ENCODE measurements at places on chromosomes 1 and 21. TPM values are rescaled to one million over a fixed set of nuclear protein-coding genes. Genes with fewer than 3 reads are reported as not detected.

Gene SLC2A5
- not detected for total RNA-seq

DNA sequence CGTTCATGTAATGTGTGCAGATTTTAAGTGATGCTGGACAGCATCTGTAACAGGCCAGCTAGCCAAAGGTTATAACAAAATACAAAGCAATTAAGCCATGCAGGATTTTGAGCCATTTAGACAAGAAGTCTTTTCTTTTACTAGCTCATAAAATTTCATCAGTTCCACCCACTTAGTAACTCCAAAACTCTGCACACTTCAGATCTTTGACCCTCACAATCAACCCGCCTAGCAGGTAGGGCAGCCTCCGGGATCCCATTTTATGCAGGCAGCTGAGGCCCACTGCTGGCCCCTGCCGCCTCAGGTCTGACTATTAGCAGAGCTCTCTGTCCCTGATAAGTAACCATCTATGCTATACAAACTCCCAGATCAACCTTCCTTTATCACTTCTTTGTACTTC, 9.2 kb downstream of the LBR start:
- H3K27me3 ChIP-seq: no peaks in the 10 kb centered on the region
- H3K4me1 ChIP-seq: peaks cover 19% of the 10 kb centered on the region
- H3K4me3 ChIP-seq: no peak overlapping the region
- H3K36me3 ChIP-seq: peaks cover 78% of the 10 kb centered on the region
- H3K27ac ChIP-seq: peak overlapping the region; percentile 26
- DNase-seq: no peak

- H3K27me3 ChIP-seq: peaks cover 58% of the 10 kb centered on the region
- peaks cover 9% of the 10 kb centered on the region for H3K4me1 ChIP-seq
- DNase-seq: peak; percentile 26
- H3K4me3 ChIP-seq: no peak overlapping the region
Measured at GRCh38 chr1:114154963-114155322, 1.3 kb upstream of the SYT6 start.

DNA sequence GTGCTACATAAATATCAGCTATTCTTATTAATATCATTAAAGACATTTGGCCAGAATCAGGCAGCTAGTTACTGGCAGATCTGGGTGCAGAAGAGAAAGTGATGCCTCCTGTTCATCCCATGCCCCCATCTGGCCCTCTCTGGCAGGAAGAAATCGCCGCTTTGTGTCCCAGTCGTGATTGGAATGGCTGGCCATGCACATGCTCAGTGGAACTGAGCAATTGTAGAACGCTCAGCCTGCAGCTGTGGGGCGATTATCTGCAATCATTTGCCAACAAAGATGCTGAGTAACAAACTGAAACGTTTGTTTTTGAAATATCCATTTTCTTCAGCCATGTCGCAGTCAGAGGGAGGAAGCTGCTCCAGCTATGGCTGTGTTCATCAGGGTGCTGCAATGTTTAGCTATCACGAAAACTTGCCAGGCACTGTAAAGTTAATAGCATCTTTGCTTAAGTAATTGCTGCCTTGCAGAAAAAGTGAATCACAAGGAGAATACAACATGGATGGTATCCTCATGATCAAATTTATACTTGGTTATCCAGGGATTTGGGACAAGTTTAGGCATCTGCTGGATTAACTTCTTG, 36.5 kb downstream of the NGF start:
- no peaks in the 10 kb centered on the region for H3K4me1 ChIP-seq
- no peak overlapping the region for H3K27ac ChIP-seq
- H3K27me3 ChIP-seq: peaks cover 9% of the 10 kb centered on the region
- no peak overlapping the region for H3K4me3 ChIP-seq
- DNase-seq: no peak

DNA sequence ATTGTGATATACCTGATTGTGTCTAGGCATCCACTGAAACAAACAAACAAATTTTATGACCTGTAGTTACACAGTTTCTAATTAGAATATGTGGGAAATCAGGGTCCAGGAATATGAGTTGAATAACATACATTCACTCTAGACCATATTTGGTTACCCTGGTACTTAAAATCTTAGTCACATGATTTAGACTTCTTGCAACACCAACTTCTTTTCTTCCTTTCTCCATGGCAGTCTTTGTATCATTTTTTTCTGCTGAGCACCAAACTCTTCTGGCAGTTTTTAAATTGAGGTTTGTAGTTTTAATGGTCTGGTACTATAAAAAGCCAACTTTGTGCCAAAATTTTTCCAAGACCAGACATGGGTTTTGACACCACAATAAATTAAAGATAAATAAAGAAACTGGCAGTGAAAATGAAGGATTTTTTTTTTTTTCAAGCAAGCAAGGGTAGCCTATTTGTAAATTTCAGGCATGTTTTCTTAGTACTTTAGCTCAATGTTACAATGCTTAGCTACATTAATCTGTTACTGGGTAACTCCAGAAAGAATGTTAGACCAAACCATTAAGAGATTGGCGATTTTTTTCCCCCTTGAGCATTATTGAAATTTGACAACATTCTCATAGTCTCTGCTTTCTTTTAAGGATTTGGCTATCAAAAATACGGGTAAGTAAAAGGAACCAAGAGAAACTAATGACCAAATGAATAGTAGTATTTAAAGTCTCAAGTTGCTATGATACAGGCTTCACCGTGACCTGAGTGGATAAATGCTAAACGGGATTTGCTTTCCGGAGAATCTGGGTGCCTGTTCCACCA, 108.5 kb downstream of the NFIA start:
- H3K27ac ChIP-seq: no peak overlapping the region
- H3K4me1 ChIP-seq: no peaks in the 10 kb centered on the region
- H3K27me3 ChIP-seq: no peaks in the 10 kb centered on the region
- H3K4me3 ChIP-seq: no peak overlapping the region
- no peaks in the 10 kb centered on the region for H3K36me3 ChIP-seq
- DNase-seq: no peak

DNA sequence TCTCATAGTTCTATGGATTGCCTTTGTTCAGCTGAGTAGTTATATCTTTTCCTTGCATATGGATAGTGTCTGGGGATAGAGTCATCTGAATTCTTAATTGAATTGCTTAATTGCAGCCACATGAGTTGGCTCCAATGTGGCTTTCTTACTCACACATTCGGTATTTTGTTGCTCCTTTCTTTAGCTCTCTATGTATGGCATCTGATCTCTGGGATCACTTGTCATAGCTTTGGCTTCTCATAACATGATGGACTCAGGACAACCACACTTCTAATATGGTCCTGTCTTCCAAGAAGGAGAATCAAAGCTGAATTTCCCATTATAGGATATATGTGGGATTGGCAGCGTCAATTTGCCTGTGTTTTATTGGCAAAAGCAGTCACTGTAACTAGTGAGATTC, 716.2 kb downstream of the NCAM2 start:
- no peaks in the 10 kb centered on the region for H3K36me3 ChIP-seq
- H3K27ac ChIP-seq: no peak overlapping the region
- no peaks in the 10 kb centered on the region for H3K27me3 ChIP-seq

DNA sequence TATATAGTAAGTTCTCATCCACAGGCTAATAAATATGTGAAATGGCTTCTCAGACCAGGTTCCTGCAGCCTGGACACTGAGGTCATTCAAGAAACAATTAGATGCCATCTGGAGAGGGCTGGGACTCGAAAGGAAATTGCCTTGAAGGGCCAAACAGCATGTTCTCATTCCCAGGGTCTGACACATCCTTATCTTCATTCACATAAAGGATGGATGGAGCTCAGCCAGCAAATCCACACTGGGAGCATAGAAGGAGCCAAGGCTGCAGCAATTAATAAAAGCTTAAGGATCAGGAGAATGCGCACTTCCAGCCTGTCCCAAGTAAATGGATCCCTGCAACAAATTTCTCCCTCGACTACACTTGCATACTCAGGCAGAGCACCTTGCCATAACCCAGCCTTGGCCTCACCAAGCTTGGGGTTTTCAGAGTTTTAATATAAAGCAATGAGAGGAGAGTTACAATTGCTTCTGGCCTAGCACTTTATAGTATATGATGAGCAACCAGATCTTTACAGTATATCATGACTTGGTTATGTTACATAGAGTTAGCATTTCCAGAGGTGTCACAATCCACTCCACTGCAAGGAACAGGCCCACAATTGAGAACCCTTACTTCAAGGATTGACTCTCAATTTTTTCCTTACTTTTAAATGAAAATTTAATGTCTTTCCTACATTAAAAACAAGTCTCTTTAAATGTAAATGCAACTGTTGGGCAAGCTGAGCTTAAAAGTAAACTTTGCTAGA, 55.9 kb downstream of the BCAR3 start:
- H3K27ac ChIP-seq: no peak overlapping the region
- no peak overlapping the region for H3K4me3 ChIP-seq

Gene TMPRSS3
- 9.9 TPM for total RNA-seq

DNA sequence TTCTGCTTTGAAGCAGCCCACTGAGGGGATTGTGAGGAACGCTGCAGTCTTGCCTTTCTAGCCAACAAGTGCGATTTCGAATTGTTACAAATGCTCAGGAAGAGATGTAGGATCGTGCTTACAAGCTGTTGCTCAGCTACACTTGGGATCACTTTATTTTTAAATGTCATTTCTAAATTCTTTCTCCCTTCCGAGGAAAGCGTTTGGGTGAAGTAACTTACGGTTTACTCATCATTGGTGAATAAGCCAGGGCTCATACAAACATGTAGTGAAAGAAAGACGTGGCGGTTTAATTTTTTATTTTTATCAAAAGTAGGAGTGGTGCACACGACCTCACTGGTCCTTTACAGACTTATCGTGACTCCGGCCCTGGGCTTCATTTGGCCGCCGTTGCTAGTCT, 386.6 kb downstream of the KIF26B start:
- no peak for DNase-seq
- no peak overlapping the region for H3K27ac ChIP-seq
- no peaks in the 10 kb centered on the region for H3K4me1 ChIP-seq
- H3K4me3 ChIP-seq: no peak overlapping the region

Gene WLS
- not detected for total RNA-seq

DNA sequence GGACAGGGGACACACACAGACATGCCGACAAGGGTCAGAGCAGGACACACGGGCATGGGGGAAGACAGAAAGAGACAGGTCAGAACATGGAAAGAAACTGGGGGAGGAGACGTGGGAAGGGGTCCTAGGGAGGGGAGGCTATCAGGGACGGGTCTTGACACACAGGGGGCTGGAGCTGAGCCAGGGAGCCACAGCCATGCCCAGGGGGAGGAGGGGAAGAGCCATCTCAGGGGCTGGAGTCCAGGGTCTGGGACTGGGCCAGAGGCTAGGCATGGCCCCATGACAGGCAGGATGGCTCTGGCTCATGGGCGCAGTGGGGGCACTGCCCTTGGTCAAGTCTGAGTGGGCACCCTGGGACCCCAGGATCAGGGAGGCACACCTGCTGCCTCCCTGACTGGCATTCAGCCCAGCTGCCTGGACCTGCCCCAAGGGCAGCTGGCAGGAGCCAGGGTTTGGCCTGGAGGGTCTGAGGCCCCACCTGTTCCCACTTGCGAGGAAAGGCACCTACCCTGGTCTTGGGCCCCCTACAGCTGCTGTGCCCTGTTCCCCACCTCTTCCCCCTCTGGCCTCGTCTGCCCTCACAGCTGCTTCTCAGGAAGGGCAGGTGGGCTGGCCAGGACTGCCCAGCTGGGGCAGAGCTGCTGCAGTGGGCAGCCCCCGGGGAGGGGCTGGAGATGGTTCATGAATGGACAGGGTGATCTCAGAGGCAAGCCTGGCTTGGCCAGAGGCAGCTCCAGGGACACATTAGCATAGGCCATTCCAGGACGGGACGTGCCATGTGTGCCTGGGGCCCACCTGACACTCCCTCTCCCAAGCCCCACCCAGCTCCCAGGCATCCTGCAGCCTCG, 42.9 kb downstream of the HSPG2 start:
- H3K27ac ChIP-seq: peak overlapping the region; percentile 20
- no peaks in the 10 kb centered on the region for H3K27me3 ChIP-seq
- H3K36me3 ChIP-seq: no peaks in the 10 kb centered on the region
- no peaks in the 10 kb centered on the region for H3K4me1 ChIP-seq
- no peak overlapping the region for H3K4me3 ChIP-seq

GRCh38 chr21:33897098-33897497, 18.5 kb downstream of the ATP5PO start:
- peaks cover 11% of the 10 kb centered on the region for H3K36me3 ChIP-seq
- no peak overlapping the region for H3K4me3 ChIP-seq
- peaks cover 2% of the 10 kb centered on the region for H3K27me3 ChIP-seq
- H3K4me1 ChIP-seq: peaks cover 27% of the 10 kb centered on the region
- no peak for DNase-seq

All from activated CD8-positive, alpha-beta T cell treated with anti-CD3 and anti-CD28 coated beads, Interleukin-2, amount 10 ng/mL, durations not matched to agents 7 days and 5 days (primary cell).